ENCODE measurements at places on chromosomes 6 and 20. TPM values are rescaled to one million over a fixed set of nuclear protein-coding genes. Genes with fewer than 3 reads are reported as not detected.
A peak's percentile ranks its signal among the peaks of the same experiment; 100 is the strongest.

The UBR2 gene
- total RNA-seq = 39.6 TPM

GRCh38 chr20:63434599-63435378 is 37.7 kb downstream of the KCNQ2 start:
- DNase-seq = peak; percentile 71

The TNNC2 gene
- total RNA-seq = not detected

- peak; percentile 92 for DNase-seq
Measured at GRCh38 chr6:29965873-29966601, 23.7 kb downstream of the HLA-A start.

The CST2 gene
- not detected for total RNA-seq

- DNase-seq = no peak
Measured at GRCh38 chr6:14883921-14884320, 361.9 kb upstream of the JARID2 start.

Measured in lower lobe of right lung (tissue), 2 donors.